Activated CD8-positive, alpha-beta memory T cell treated with anti-CD3 and anti-CD28 coated beads, Interleukin-2, amount 50 U/mL, for 4 hours (primary cell): ENCODE measurements at places on chromosomes 2 and 18.

DNA sequence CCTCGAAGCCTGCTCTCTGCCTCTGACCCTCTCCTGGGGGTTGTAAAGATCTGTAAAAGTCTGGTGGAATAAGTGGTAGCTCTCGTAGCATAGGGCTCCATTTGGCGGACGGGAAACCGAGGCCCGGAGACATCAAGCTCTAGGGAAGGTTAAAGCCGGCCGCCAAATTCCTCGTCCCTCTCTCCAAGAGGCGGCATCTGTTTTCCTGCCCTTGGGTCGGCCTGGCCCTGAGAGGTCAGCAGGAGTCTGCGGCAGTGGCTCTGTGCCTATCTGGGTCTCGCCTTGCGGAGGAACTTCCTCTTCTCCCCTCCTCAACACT is 72.4 kb downstream of the TEX51 start:
- no peak for DNase-seq

GRCh38 chr2:32932825-32933755 is 13.7 kb upstream of the LTBP1 start:
- no peak for DNase-seq

DNA sequence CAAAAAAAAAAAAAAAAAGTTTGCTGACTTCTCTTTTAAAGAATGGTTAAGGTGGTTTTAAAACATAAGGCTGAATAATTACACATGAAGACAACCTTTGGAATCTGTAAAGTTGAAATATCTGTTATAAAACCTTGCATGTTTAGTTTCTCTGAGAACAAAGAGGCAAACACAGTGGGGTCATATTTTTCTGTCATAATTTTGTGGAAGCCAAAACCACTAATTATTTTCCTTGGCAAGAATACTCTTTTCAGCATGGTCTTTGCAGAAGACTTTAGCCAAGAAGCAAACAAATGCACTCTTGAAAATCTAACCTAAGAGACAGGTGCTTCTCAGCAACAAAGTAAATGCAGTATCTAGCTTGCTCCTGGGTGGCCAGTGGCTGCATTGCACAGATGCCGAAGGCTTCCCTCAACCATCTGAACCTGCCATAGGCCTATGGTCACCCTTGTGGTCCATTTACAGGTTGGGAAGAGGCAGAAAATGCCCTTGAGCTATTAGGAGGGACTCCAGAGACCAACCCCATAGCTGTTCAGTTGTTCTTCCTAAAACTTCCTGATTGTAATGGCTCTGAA is 44.8 kb downstream of the ZAP70 start:
- DNase-seq, result no peak

DNA sequence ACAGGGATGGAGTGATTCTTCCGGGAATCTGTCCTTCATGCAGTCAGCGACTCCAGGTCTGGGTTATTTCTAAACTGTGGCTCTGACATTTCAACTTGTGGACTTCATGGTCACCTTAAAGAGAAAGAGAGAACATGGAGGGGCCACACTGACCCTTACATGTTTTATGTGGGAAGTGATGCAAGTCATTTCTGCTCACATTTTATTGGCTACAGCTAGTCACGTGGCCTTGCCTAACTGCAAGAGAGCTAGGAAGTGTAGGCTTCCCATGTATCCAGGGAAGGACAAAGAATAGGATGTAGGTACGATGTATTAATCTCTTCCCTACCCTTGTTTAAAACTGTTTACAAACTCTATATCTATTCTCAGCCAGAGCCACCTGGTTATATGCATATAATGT is 30.3 kb upstream of the AFTPH start:
- DNase-seq, result no peak

DNA sequence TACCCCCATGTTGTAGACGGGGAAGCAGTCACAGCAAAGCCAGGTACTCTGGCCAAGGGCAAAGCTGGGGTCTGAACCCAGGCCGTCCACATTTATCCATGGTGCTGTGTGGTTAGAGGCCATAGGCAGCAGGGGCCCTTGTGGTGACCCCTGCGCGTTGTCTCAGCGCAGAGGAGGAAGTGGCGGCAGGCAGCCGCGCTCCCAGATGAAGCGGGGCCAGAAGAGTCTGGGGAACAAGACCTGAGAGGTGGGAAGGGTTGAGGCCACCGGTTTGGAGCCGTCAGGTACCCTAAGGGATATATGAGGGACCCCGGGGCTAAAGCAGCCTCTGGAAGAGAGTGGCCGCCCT is 770 bp downstream of the ZNF396 start:
- no peak for DNase-seq

DNA sequence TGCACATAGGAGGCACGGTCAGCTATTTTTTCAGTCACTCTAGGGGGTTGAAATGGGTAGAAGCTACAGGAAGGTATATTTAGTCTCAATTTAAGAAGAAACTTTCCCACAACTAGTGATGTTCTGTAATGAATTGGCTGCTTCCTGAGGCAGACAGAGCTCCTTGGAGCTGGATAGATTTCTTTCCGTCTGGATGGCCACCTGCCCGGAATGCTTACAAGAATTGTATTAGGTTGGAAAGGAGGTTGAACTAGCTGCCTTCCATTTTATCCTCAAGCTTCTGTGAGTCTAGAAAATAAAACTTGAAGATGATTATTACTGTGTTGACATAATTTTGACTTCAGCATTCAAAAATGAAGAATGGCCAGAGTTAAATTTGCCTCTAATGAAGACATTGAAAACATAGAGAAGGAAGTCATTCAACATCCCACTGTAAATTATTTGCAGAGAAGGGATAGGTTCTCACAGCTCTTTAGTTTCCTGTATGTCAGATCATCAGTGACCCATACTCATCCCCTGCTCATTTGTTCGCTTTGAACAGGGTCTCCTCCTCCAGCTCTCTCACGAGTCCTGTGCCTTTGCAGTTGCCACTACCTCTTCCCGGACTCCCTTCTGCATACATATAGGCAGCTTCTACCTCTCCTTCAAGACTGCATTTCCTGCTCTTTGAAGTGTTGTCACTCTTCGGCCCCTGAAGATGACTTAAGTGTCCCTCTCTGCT is 88.8 kb downstream of the CRIM1 start:
- DNase-seq, result no peak

DNA sequence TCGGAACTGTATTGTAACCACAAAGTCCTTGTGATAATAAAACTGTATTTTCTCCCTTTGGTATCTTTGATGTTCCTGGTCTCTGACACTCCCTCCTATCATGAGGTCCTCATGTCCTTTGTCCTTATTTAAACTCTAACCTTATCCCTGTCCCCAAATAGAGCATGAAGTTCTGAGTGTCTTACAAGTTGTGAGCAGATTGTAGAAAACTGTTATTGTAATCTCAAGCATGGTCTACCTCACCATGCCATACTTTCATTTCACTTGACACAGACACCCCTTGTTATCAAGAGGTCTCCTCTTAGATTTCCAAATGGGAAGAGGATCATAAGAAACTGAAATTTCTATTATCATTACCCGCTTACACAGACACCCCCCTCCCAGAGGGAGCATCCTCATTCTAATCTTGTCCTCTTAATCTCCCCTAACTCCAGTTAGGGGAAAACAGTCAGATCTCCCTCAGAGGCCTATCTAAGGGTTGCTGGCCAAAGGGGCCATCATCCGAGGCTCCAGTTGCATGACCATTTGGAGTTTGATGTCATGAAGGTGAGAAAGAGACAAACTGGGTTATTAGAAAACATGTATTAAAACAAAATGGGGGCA is 29.0 kb downstream of the MYO3B start:
- no peak for DNase-seq

GRCh38 chr2:36618381-36618780 is 20.4 kb upstream of the FEZ2 start:
- DNase-seq, result peak; percentile 17

GRCh38 chr2:61439241-61440002 is 31.5 kb downstream of the USP34 start:
- no peak for DNase-seq

DNA sequence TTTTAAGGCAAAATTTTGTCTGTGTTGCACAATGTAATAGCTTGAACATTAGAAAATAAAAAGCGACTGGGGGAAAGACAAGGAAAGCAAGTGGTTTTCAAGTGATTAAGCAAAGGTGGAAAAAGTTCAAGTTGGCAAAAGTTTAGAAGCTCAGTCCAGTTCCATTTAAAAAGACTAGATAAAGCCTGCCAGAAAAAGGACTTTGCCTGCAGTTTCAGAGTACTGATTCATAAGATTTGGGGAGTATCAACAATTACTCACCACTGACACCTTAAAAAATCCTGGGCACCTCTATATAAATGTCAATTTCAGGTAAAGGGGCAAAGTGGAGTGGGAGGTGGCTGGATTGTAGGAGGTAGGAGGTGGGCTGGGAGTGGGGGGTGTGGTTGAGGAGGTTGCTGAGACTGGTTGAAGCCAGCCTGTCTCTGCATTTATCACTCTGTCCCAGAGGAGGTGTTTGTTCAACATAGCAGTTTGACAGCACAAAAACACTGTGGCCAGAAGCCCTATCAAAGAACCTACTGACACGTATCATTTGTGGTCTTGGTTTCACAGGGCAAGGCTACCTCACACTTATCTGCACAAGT is 14.6 kb downstream of the ZEB2 start:
- DNase-seq, result no peak

- DNase-seq, result no peak
These were observed 317.6 kb downstream of the TNS1 start for GRCh38 chr2:217685255-217685605.

- no peak for DNase-seq
These were observed 78.5 kb downstream of the CLIP4 start for GRCh38 chr2:29193681-29194080.

DNA sequence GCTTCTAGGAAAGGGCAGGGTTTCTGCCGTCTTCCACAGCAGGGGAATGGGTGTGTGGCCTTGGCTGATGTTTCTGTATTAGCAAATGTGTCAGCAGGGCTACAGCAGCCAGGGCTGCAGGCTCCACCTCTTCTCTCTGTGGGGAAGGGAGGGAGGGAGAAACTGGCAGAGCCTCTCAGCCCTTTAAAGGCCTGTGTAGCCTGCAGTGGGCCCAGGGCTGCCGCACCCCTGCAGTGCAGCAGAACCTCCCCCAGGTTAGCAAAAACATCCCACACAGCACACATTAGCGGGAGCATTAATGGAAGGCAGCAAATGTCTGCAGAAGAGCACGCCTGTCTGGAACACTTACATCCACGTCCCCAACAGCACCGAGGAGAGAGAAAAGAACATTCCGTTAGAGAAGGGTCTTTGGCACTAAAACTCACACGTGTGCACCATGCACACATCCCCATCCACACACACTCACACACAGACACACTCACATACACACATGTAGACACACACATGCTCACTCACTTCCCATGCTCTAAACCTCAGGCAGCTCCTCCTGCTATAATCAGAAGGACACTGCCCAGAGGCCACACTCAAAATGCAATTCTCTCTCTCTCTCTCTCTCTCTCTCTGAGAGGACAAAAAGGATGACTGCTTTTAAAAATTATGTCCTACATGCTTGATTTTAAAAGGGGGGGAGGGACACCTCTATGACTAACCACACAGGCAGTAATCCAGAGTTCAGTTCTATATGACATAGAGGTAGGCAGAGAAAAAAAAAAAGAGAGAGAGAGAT is 24.1 kb downstream of the MRPL35 start:
- DNase-seq, result no peak

GRCh38 chr2:39608263-39608575 is 57.5 kb upstream of the TMEM178A start:
- DNase-seq, result no peak

DNA sequence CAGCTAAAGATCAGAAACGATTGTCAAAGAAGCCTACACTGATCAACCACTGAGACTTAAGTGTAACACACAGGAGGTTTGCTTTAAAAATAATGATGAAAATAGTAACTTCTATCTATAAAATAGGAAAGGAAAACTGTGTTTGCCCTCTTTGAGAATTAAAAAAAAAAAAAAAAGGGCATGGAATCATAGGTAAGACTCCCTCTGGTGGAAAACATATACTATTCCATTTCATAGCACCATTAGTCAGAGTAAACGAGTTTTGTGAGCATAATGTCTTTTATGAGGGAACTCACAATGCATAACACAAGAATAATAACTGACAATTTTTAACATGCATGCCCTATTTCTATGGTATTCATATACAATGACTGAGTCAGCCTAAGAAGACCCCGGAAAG is 36.3 kb downstream of the SLC35F5 start:
- no peak for DNase-seq

DNA sequence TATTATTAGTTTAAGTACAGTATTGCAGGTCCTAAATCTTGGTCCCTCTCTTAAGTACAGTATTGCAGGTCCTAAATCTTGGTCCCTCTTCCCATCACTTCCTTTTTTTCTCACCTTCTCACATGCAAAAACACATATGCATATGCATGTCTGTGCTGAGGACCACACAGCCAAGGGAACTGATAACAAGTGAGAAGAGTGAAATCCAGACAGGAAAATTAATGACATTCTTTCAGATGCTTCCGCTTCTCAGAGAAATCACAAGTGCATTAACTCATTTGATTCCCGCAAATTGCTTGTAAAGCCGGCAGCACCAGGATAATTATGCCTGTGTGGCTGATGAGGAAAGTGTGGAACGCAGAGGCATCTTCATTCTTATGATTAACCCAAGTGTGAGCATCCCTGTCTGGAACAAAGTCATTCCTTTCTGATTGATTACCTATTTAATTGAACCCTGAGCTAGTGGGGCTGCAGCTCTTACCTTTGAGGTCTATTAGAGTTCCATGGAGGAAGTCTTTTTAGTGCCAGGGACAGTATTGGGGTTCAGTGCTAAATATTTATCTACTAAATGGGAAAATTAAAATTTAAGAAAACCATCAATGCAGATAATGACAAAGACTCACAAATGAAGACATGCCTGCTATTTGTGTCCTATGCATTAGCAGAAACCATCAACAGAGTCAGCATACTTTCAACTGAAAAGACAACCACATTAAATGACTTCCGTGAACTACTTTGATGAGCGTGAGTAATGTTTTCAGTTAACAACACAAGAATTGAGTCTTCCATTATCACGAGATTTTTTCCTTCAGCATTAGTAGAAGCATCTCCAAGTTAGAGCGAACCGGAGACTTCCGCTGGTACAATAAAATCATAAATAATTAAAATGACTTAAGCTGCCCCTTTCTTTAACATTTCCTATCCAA is 220.4 kb upstream of the SLC35G4 start:
- DNase-seq, result no peak

- DNase-seq, result no peak
These were observed 114.5 kb downstream of the USP34 start for GRCh38 chr2:61356261-61356957.

DNA sequence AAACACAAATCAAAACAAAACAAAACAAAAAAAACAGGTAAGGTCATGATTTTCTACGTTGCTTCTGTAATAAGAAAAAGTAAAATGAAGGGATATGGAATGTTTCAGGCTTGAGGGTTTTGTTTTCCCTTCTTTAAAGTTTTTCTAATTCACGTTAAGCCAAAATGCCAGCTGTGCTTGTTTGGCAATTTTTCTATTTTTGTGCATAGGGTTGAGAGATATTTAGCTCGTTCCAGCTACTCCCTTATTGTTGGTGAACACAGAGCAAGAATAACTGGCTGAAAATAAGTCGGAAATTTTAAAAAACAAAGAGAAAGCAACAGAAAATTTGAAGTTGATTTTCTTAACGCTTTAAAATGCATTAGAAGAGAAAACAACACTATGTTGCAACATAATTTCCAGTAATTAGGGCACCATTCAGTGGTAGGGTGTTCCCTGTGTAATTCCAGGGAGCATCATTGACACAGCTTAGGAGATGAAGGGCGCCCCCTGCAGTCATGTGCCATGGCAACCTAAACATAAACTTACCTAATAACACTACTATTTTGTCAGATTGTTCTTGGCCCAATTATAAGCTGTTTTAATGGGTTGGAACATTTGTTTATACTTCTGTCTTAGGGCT is 99.5 kb downstream of the DTNA start:
- no peak for DNase-seq
